Effector CD4-positive, alpha-beta T cell (primary cell): ENCODE measurements at places on chromosomes 7 and 10.

- DNase-seq = no peak
Observed at GRCh38 chr10:132136689-132137088, 50.1 kb upstream of the DPYSL4 start.

DNA sequence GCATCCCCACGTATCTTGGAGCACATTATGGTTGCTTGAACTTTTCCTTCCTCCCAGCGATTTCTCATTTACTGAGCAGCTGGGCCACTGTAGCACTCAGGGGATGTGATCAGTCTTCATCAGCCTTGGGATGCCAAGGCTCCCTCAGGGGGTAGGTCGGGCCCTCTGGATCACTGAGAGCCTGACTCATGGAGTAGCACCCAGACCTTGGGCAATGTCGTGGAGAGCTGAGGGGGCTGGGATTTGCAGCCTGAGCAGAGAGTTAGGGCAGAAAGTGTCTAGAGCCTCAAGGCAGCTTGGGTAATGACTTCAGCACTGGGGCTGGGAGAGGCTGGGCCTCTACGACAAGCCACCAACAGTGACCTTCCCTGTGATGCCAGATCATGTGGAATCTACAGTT lies 86.5 kb upstream of the CXCL12 start:
- no peak for DNase-seq

DNA sequence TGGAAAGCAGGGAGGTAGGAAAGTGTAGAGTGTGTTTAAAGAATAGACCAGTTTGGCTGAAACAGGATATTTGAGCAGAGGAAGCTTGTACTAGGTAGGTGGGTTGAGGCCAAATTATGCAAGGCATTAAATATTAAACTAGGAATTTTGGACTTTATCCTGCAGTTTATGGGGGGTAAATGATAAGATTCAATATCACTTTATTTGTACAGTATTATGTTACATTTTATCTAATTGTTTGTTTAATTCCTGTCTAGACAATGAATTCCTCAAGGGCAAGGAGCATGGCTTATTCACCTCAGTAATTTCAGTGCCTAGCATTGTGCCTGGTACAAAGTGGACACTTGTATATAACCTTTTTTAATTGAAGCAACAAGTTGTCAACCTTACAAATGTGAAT lies 125.9 kb downstream of the CFTR start:
- DNase-seq = no peak

GRCh38 chr7:45239486-45239885 lies 81.9 kb downstream of the RAMP3 start:
- DNase-seq = no peak

GRCh38 chr10:124736491-124737136 lies 7.6 kb downstream of the FAM53B start:
- DNase-seq = no peak

DNA sequence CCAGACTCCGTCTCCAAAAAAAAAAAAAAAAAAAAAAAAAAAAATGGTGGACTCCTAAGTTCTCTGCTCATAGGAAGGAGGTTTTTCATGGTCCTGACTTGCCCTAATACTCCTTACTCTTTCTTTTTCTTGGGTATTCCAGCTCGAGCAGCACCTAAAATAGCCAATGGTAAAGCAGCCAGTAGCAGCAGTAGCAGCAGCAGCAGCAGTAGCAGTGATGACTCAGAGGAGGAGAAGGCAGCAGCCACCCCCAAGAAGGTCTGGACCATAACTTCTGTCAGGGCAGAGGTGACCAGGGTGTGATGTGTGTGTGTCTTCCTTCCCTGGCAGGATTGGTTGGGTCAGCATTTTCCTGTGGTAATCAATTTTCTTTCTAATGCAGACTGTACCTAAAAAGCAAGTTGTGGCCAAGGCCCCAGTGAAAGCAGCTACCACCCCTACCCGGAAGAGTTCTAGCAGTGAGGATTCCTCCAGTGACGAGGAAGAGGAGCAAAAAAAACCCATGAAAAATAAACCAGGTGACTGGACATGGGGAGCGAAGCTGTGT lies 6.9 kb downstream of the NOLC1 start:
- no peak for DNase-seq

GRCh38 chr10:50421026-50421719 lies 169.9 kb upstream of the ASAH2 start:
- no peak for DNase-seq

DNA sequence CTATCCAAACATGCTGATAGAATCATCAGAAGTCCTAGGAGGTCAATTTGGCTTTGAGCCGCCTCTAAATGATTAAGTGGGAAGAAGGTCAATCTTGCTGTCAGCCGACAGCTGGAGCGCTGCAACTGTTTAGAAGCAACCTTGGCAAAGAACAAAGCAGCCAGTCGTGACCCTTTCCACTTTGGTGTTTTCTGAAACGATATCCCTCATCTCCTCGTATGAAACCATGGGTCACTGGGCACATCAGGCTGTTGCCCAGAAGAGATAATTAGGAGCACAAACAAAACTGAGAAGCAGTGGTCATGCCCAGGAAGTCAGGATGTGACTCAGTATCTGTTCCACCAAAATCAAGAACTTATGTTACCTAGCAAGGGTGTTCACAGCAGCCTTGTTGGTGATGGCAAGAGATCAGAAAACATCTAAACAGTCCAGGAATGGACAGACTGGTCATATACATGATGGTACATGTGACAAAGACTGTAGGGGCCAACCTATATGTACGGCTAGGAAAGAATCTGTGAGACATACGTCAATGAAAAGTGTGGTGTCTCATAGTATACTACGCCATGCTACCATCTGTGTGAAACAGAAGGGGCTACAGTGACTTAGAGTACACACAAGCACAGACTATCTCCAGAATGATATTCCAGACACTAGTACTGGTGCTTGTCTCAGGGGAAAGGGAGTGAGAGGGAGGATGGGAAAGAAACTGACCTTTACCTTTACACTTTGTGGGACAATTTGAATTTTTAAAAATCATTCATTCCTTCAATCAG lies 22.4 kb downstream of the STN1 start:
- no peak for DNase-seq

GRCh38 chr10:88810196-88810961 lies 7.8 kb downstream of the LIPM start:
- DNase-seq = peak; percentile 15

GRCh38 chr10:30803892-30804322 lies 174.4 kb upstream of the LYZL2 start:
- no peak for DNase-seq

DNA sequence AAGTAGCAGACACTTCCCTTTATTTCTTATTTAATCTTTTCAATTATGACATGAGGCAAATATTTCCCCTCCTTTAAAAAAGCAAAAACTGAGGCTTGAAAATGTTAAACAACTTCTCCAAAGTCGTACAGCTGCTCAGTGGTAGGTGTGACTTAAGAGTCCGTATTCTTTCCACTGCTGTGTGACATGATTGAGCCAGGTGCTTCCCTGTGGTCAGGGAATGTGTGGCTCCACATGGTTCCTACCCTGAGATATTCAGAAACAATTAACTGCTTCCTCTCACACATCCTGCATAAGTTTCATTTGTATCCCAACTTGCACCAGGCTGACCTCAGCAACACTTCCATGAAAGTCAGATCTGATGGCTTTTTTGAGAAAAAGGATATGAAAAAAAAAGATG lies 13.6 kb downstream of the OPALIN start:
- DNase-seq = no peak

- no peak for DNase-seq
Observed at GRCh38 chr10:114245121-114245791, 6.2 kb downstream of the VWA2 start.

DNA sequence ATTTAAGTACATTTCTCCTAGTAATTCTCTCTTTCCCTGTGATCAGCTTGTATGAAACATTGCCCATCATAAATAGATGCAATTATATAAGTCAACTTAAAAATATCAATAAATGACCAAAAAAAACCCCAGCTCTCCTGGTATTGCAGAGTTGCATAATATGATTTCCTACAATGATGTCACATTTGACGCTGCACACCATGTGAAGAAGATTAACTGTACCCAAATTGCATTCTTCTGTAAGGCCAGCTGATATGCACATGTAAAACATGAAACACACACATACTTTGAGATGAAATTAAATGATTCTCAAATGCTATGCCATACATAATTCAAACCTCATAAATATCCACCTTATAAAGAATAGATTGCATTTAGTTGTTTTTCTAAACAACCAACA lies 115.5 kb downstream of the AGMO start:
- no peak for DNase-seq

- no peak for DNase-seq
Observed at GRCh38 chr7:100614308-100614861, 2.0 kb downstream of the MOSPD3 start.
